Stimulated activated CD4-positive, alpha-beta T cell treated with anti-CD3 and anti-CD28 coated beads, Interleukin-2, amount 100 ng/mL, for 24 hours (primary cell): ENCODE measurements at places on chromosomes 2 and 18.

- DNase-seq = no peak
Measured at GRCh38 chr2:152379089-152379488, 44.1 kb downstream of the FMNL2 start.

- no peak for DNase-seq
Measured at GRCh38 chr2:51065276-51065675, 33.3 kb upstream of the NRXN1 start.

- DNase-seq = no peak
Measured at GRCh38 chr2:153451611-153452010, 27.0 kb downstream of the RPRM start.

DNA sequence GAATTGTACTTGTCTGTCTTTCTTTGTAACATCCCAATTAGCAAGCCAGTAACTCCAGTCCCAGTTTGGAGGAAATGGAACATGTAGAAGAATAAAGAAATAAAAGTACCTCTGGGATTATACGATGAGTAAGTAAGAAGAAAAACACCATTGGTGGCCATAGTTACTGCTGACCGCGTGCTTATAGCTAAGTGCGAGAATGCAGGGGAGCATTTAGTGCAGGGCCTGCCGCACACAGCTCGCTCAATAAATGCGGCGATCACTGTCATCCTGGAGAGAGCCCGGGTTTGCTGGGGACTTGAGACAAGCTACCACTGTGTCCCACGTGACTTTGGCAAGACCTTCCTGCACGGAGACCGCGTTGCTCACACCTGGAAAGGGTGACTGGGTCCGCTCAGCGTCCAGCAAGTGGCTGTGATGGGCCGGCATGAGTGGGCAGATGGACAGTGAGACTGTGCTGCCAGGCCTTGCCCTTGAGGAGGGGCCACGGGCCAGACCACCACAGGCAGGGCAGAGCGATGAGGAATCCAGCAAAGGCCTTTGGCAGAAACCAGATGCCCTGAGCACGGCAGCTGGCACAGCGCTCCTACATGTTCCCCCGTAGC lies 54.8 kb downstream of the ADI1 start:
- no peak for DNase-seq

- DNase-seq = no peak
Measured at GRCh38 chr18:48844271-48844670, 106.5 kb downstream of the SMAD7 start.

DNA sequence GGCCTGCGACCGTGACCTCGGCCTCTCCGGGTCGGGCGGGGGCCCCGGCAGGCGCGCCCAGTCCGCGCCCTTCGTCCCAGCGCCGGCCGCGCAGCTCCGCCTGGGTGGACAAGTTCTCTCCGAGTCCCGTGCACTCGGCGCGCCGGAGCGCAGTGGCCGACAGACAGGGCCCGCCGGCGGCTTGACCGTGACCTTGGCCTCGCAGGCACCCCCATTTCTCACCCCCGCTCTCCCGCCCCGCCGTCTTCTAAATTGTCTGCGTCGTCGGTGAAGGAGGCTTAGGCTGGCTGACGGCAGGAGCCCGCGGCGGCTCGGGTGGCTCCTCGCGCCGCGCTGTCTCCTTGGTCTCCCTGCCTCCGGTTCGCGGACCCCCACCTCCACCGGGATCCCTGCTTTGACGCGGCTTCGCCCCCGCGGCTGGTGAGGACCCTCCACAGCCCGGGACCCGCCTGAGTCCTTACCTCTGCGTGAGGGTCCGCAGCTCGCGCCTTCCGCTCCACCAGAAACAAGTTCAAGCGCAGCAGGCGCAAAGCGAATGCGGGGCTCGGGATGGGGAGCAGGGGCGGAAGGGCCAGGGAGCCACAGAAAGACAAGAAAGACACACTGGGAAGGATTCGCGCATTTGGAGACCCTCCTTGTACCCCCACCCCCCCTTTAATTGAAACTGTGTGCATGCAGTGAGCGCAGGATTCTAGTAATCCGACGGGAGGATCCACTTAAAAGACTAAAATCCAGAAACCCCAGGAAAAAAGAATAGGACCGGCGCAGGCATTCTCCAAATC lies 4.0 kb downstream of the PTGR3 start:
- no peak for DNase-seq
